ENCODE measurements at places on chromosomes 7 and 10.

GRCh38 chr10:89837165-89838043 is 136.0 kb downstream of the KIF20B start:
- no peak for DNase-seq

- DNase-seq, result no peak
These were observed 666 bp downstream of the TMEM139 start for GRCh38 chr7:143285470-143285778.

DNA sequence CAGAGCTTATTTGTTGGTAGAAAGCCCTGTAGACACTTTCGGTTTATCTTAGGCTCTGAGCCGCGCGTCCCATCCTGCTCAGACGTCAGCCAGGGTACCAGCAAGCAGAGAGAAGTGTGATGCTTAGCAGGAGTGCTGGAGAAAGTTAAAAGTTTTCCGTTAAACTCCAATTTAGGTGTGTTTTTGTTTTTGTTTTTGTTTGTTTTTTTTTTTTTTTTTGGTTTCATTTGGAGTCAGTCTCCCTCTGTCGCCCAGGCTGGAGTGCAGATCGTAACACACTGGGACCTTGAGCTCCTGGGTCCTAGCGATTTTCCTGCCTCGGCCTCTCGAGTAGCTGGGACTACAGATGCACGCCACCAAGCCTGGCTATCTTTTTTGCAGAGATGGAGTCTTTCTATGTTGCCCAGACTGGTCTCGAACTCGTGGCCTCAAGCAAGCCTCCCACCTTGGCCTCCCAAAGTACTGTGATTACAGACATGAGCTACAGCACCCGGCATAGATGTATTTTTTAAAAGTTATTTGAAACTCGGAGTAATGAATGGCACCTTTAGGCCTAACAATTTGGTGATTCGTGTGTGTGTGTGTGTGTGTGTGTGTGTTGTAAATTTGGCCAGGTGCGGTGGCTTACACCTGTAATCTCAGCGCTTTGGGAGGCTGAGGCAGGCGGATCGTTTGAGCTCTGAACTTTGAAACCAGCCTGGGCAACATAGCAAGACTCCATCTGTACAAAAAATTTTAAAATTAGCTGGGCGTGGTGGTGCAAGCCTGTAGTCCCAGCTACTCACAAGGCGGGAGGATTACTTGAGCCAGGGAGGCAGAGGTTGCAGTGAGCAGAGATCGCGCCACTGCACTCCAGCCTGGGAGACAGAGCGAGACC is 1.3 kb upstream of the HIP1 start:
- no peak for DNase-seq

DNA sequence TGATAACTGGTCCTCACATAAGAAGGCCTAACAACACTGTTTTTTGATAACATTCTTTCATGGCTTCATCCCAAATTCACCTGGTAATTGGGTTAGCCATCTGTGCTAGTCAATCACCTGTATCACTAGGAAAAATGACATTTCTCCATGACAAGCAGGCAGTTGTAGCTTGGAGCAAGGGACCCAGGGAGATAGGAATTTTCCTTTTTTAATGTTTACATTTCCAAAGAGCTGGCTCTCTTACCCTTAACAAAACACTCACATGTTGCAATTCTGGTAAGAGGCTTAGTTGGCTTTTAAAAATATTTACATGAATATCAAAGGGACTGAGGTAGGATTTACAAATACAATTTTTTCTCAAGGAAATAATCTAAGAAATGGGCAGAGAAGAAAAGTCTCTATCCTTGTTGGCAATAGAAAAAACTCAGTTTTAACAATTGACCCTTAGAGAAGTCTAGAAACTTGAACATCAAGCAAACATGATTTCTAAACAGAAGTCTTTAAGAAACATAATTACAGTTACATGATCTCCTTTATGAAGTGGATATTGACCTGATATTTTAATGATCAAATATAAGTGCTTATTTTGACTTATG is 16.1 kb upstream of the AKR1C1 start:
- no peak for DNase-seq

- no peak for DNase-seq
These were observed 304.1 kb upstream of the COBL start for GRCh38 chr7:51620706-51621105.

DNA sequence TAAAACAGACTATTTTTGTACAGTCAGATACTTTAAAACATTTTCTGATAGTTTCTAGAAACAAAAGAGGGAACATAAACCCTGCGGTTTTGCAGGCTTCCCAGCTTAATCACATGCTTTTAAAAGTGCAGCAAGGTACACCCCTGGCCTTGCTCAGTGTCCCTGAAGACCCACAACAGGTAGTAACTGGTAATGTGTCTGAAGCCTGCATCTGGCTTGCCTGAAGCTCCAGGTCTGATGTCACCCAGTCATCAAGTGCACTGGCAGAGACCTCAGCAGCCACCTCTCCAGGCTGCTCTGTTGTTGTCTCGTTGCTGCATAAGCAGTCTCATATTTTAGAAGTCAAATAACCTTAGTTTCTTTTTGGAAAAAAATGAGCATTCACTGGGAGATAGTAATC is 376.1 kb upstream of the MTPN start:
- DNase-seq, result no peak

DNA sequence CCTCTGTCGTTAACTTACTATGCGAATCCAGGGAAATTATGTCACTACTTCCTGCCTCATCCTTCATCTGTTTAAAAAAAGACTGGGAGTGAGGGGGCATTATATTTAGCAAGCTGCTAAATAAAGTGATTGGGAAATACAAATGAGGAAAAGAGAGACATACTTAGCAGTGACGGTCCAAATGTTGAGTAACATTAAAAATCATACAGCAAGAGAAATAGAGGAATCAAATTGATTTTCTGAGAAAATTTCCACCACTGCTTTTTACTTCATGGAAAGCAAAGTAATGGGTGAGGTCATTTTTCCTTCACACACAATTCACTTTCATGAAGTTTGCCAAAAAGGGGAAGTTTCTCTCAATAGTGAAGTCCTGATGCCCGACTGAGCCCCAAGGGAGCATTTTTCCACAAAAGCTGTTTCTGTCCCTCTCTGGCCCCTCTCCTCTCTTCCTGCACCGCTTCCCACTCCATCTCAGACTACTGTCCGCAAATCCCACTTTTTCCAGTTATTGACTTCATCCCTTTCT is 61.9 kb upstream of the ADO start:
- no peak for DNase-seq

- no peak for DNase-seq
These were observed 8.1 kb downstream of the TMEM120A start for GRCh38 chr7:75986147-75986781.

DNA sequence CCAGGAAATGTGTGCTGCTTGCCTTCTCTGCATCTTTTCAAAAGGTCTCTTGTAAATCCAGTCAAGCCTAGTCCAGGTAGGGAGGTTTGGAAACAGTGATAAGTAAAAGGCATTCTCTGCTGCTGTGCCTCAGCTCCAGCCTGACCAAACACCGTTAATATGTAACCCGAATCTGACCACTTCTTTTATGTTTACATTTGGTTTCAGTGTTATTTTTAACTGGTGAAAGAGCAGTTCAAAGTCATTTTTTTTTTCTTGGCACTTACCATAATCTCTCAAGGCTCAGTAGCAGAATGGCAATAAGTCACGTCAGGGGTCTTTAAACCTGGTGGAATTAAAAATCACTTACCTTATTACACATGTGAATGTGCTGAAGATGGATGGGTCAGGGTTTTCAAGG is 216.8 kb downstream of the PTEN start:
- DNase-seq, result peak; percentile 43

DNA sequence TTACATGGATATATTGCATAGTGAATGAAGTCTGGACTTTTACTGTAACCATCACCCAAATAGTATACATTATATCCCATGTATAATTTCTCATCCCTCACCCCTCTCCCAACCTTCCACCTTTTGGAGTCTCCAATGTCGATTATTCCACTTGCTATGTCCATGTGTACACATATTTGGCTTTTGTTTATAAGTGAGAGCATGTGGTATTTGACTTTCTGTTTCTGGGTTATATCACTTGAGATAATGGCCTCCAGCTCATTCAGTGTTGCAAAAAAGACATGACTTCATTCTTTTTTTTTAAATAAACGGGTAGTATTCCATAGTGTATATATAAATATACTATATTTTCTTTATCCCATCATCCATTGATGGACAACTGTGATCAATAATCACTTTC is 288.6 kb upstream of the BMPER start:
- DNase-seq, result no peak

DNA sequence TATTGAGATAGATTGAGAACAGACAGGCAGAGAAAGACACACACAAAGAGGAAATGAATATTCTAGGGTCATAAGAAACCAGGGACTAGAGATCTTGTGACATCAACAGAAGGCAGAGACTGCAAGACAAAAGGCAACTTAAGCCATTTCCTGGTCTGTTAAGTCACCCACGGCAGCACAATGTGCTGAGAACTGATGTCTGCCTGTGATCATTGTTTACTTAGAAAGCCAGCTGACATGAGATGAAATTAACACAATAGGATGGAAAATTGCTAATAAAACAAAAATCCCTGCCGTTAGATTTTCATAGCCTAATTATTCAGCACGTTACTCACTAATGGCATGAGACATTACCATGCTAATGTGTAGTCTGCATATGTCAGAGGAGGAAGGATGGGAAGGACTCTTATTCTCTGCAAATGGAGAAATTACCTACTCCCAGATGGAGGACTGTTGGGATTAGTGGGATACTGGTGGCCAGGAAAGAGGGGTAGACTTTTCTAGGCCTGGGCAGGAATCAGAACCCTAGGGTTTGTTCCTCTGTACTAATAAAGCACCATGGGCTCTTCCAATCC is 191.3 kb upstream of the PODXL start:
- no peak for DNase-seq

DNA sequence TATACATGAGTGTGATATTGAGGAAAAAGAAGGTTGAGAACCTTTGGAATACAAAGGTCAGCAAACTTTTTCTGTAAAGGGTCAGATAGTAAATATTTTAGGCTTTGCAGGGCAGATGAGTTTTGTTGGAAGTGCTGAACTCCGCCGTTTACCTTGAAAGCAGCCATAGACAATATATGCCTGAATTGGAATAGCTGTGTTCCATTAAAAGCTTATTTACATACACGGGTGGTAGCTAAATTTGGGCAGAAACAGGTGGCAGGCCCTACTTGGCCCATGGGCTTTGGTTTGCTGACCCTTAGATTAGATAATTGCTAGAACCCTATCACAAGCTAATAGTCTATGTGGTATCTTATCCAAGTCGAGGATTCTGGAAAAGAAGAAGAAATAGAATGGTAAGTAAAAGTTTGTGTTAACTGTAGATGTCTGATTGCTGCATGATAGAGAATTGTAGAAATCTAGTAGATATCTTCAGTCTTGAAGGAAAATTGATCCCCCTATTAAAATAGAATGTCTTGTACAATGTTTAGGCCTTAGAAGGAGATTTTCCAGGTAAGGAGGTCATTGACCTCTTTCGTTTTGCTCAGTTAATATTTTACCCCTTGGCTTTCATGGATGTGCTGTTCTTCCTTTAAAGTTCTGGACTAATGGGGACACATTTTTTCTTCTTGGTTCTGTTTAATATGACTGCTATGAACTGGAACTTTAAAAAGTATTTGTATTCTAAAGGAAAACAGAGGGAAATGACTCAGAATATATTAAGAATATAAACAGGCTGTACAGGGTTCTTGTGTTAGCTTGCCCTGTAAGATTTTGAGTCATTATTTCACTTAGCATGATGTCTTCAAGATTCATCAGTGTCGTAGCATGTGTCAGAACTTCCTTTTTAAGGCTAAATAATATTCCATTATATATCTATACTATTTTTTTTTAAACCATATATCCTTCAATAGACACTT is 8.0 kb downstream of the RBM33 start:
- DNase-seq, result no peak

DNA sequence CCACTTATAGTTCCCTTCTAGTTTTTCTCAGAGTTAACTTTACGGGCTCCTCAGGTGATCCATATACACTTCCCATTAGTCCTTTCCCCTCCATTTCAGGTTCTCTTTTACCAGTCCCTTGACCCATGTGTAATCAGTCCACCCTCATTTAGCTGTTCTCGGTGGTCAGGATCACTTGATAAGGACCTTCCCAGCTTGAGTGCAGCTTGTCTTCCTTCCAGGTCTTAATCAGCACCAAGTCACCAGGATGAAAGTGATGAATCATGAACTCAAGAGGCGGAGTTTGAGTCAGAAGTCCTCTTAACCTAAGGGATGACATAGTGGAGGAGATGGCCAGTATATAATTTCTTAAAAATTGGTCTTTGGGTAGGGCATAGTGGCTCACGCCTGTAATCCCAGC is 63.1 kb upstream of the CNTNAP2 start:
- no peak for DNase-seq

GRCh38 chr7:90965211-90965610 is 299.0 kb upstream of the FZD1 start:
- DNase-seq, result no peak

DNA sequence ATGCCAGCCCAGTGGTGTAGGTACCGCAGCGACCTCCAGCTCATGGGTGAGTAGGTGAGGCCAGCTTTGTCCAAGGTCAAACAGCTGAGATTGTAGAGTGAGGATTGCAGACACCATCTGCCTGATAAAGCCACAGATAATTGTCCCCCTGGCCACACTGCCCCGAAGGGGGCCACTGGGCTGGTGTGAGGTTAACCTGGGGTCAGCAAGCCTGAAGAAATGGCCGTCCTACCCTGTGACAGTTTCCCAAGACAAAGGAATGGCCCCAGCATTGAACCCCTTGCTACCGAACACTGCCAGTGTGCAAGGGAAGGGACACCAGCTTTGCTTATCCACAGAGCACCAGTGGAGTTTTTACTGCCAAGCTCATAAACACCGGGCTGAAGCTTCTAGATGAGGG is 23.0 kb downstream of the ECHDC3 start:
- DNase-seq, result no peak

- DNase-seq, result no peak
These were observed 95.4 kb downstream of the TRIL start for GRCh38 chr7:28862595-28863272.

DNA sequence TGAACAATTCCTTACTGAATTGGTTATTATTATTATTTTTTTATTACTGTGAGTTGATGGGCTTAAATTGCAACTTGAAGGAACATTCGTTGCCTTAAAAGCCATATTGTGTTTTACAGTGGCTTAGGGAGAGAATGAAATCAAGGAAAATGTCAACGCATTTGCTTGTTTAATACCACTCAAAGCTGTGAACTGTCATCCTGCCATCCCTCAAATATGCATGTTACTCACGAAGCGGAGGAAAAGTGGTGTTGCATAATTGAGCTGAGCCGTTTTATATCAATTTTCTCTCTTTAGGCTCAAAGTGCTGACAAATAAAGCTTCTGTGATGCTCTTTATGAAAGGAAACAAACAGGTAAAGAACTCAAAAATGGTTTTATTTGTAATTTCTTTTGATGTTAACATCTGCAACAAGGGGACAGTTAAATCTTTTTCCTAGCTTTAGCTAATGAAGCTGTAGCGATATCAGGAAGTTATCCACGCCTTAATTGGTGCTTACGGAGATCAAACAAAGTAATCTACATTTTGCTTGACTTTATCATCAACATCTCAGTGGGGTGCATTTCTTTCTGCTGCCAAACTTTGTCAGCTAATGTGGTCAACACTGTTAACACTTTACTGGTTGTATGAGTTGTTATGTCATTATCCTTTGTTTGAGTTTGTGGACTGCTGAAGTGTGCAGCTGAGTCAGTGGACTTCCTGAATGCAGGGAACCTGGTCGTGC is 33.1 kb downstream of the GLRX3 start:
- DNase-seq, result peak; percentile 84
